ENCODE measurements at places on chromosomes 6 and 20. TPM values are rescaled to one million over a fixed set of nuclear protein-coding genes. Genes with fewer than 3 reads are reported as not detected.

The SIRPB1 gene
- 0.62 TPM for total RNA-seq

The CDH4 gene
- total RNA-seq: 6.5 TPM

The JAG1 gene
- 129 TPM for total RNA-seq

The PET117 gene
- 58.3 TPM for total RNA-seq
